ENCODE measurements at places on chromosomes 1 and 21. TPM values are rescaled to one million over a fixed set of nuclear protein-coding genes. Genes with fewer than 3 reads are reported as not detected.
A peak's percentile ranks its signal among the peaks of the same experiment; 100 is the strongest.

DNA sequence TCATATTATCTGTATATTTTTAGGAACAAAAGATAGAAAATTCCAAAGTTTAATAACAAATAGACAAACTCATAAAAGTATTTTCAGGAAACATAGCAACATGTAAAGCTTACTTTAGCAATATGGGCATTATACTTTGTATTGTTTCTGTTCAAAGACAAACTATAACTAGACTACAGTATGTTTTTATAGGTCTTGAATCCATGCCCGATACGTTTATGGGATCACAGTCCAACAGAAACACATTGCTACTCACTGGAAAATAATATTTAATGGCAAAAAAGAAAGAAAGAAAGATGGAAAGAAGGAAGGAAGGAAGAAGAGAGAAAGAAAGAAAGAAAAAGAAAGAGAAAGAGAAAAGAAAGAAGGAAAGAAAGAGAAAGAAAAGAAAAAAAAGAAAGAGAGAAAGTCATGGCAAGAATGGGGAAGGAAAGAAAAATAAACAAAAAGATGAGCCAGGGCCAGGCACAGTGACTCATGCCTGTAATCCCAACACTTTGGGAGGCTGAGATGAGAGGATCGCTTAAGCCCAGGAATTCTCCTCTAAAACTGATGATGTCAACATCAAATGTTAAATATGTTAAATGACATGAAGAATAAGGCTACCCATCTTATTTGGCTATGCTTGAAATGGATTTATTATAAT is 32.7 kb downstream of the TM2D1 start:
- no peak overlapping the region for H3K27ac ChIP-seq
- DNase-seq, result no peak
- no peaks in the 10 kb centered on the region for H3K27me3 ChIP-seq
- H3K4me3 ChIP-seq, result no peak overlapping the region
- H3K4me1 ChIP-seq, result no peaks in the 10 kb centered on the region
- peaks cover 6% of the 10 kb centered on the region for H3K36me3 ChIP-seq

GRCh38 chr1:37725851-37726613 is 33.7 kb downstream of the CDCA8 start:
- no peak overlapping the region for H3K27ac ChIP-seq
- peaks cover 49% of the 10 kb centered on the region for H3K27me3 ChIP-seq
- peaks cover 31% of the 10 kb centered on the region for H3K4me1 ChIP-seq
- no peak for DNase-seq

DNA sequence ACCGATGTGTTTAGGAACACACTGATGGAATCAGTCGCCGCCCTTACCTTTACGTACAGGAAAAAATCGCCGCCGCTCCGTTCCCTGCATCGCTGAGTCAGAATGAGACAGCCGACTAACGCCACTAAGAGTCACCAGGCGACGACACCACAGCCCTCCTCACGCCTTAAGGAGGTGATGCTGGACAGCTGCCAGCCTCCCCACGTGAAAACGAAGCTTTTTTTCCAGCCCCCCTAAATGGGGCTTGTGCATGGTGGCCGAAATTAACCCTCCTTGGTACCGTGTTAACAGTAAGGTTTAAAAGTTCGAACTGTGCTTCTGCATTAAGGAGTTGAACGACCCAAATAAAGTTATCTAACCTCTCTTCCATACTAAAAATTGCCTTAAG is 511 bp downstream of the DNTTIP2 start:
- peaks cover 35% of the 10 kb centered on the region for H3K4me1 ChIP-seq
- H3K4me3 ChIP-seq, result peak overlapping the region; percentile 97
- peak overlapping the region; percentile 99 for H3K27ac ChIP-seq
- H3K27me3 ChIP-seq, result no peaks in the 10 kb centered on the region

GRCh38 chr1:27351541-27352107 is 9.8 kb downstream of the SYTL1 start:
- no peak for DNase-seq
- peak overlapping the region; percentile 50 for H3K27ac ChIP-seq
- H3K4me3 ChIP-seq, result peak overlapping the region; percentile 75

DNA sequence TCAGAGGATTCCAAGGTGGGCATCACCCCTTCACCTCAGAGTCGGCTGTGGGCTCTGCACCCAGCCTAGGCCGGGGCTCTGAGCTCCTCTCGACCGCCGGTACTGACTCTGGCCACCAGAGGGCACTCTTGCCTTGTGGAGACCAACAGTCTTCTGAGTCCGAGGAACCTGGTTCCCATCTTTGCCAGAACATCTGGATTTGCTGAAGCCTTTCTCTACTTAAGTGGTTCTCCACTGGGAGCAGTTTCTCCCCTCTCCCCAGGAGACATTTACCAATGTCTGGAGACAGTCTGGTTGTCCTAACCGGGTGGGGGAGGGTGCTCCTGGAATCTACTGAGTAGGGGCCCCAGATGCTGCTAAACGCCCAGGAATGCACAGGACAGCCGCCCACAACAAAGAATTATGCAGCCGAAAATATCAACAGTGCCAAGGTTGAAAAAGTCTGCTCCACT is 9.4 kb downstream of the ETV3L start:
- H3K4me3 ChIP-seq, result no peak overlapping the region
- H3K36me3 ChIP-seq, result no peaks in the 10 kb centered on the region
- DNase-seq, result peak; percentile 98
- no peaks in the 10 kb centered on the region for H3K27me3 ChIP-seq

DNA sequence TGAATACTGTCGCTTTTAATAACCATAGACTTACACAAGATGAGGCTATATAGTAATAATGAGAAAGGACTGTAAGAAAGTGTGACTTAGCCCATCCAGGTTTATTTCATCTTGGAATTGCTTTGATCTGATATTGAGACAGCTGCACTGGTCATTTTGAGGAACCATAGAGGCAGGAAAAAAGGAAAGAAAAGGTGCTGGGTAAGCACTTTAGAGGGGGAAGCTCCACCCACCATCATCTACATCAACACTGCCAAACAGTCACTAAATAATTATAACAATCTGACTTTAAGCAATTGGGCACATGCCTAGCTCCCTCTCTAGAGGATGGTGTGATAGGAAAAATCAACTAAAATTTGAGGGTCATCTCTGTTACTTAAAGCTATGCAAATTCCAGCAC is 70.6 kb upstream of the ST6GALNAC3 start:
- H3K36me3 ChIP-seq, result peaks cover 4% of the 10 kb centered on the region
- no peaks in the 10 kb centered on the region for H3K4me1 ChIP-seq
- no peak overlapping the region for H3K27ac ChIP-seq
- no peaks in the 10 kb centered on the region for H3K27me3 ChIP-seq
- no peak for DNase-seq

- H3K4me1 ChIP-seq, result no peaks in the 10 kb centered on the region
- no peaks in the 10 kb centered on the region for H3K27me3 ChIP-seq
- H3K4me3 ChIP-seq, result no peak overlapping the region
- no peak for DNase-seq
- H3K27ac ChIP-seq, result no peak overlapping the region
- H3K36me3 ChIP-seq, result no peaks in the 10 kb centered on the region
Observed at GRCh38 chr1:160797861-160798273, 1.9 kb downstream of the LY9 start.

DNA sequence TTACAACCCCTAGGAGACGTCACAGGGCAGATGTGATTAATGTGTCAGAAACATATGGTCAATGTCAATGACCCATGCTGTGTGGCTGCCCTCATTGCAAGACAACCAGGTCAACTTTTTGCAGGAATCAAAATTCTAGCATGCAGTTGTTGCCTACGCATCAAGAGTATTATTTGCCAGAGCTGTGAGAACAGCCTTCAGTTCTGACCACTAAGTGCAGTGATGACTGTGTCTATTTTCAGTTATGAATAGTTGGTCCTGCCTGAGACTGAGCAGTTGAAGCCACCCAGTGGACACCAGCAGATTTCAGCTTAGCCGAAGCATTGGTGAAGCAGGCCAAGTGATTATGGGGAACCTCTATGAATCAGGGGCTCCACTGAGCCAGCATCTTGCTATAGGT is 47.3 kb downstream of the LYPLAL1 start:
- no peaks in the 10 kb centered on the region for H3K27me3 ChIP-seq
- no peak for DNase-seq
- H3K36me3 ChIP-seq, result peaks cover 9% of the 10 kb centered on the region

- no peak overlapping the region for H3K4me3 ChIP-seq
- H3K36me3 ChIP-seq, result no peaks in the 10 kb centered on the region
- no peaks in the 10 kb centered on the region for H3K4me1 ChIP-seq
- no peak overlapping the region for H3K27ac ChIP-seq
- no peaks in the 10 kb centered on the region for H3K27me3 ChIP-seq
Observed at GRCh38 chr21:20283836-20284235, 714.4 kb upstream of the NCAM2 start.

DNA sequence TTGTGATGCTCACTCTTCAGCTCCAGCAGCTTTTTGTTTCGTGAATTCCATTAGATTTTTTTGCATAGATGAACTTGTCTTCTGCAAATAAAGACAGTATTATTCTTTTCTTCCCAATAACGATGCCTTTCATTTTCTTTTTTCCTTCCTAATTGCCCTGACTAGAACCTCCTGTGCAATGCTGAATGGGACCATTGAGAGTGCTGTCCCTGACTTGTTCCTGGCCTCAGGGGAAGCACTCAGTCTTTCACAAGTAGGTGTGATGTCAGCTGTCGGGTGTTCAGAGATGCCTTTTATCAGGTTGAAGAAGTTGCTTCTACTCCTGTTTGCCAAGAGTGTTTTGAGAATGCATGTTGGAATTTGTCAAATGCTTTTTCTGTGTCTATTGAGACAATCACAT is 64.3 kb upstream of the ADARB1 start:
- peaks cover 70% of the 10 kb centered on the region for H3K4me1 ChIP-seq
- peaks cover 44% of the 10 kb centered on the region for H3K27me3 ChIP-seq
- no peak for DNase-seq
- H3K4me3 ChIP-seq, result peak overlapping the region; percentile 50

DNA sequence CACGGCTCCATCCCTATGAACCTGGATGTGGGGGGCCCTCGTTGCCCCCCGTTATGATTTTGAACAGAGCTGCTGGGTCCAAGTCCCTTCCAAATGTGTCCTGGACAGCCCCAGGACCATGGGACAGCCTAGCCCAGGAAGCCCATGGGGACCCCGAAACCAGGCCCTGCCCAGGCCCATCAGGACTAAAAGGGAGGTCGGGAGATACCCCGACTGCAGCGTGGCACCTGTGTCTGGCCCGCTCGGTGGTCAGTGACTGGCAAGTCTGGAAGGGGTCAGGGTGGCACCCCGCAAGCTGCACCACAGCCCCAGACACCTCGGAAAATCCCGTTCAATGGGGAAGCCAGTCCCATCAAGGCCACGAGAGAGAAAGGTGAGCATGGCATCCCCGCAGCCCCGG is 10.4 kb upstream of the SRARP start:
- DNase-seq, result no peak
- no peak overlapping the region for H3K4me3 ChIP-seq
- no peaks in the 10 kb centered on the region for H3K36me3 ChIP-seq
- H3K4me1 ChIP-seq, result no peaks in the 10 kb centered on the region
- peaks cover 4% of the 10 kb centered on the region for H3K27me3 ChIP-seq

DNA sequence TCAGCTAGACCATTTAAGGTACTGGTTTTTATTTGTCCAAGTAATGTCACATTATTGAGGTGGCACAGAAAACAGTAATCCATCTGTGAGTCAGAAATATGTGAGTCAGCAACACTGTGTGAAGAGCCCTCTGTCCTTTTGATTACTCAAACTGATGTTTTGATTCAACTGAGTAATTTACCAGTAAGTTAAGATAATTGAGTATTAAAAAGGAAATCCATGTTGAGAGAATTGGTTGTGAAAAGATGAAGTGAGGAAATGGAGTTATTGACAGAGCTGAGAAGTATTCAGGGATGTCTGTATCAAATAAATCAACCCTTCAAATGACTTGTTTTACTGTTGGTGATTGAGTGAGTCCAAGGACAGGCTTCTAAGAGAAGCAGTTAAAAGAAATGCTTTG is 302.7 kb upstream of the SGIP1 start:
- no peak overlapping the region for H3K27ac ChIP-seq
- no peaks in the 10 kb centered on the region for H3K27me3 ChIP-seq
- H3K36me3 ChIP-seq, result no peaks in the 10 kb centered on the region

GRCh38 chr1:26097696-26098095 is 13.9 kb upstream of the PDIK1L start:
- H3K27ac ChIP-seq, result no peak overlapping the region
- DNase-seq, result no peak
- H3K4me3 ChIP-seq, result no peak overlapping the region
- peaks cover 40% of the 10 kb centered on the region for H3K4me1 ChIP-seq

- H3K4me3 ChIP-seq, result no peak overlapping the region
- peaks cover 4% of the 10 kb centered on the region for H3K4me1 ChIP-seq
- no peaks in the 10 kb centered on the region for H3K36me3 ChIP-seq
- no peak for DNase-seq
- H3K27ac ChIP-seq, result no peak overlapping the region
Observed at GRCh38 chr1:235820061-235820460, 46.6 kb downstream of the LYST start.

- H3K4me3 ChIP-seq, result no peak overlapping the region
- H3K4me1 ChIP-seq, result peaks cover 49% of the 10 kb centered on the region
- peaks cover 4% of the 10 kb centered on the region for H3K27me3 ChIP-seq
- DNase-seq, result no peak
- no peak overlapping the region for H3K27ac ChIP-seq
Observed at GRCh38 chr1:38071312-38072256, 25.0 kb upstream of the POU3F1 start.

DNA sequence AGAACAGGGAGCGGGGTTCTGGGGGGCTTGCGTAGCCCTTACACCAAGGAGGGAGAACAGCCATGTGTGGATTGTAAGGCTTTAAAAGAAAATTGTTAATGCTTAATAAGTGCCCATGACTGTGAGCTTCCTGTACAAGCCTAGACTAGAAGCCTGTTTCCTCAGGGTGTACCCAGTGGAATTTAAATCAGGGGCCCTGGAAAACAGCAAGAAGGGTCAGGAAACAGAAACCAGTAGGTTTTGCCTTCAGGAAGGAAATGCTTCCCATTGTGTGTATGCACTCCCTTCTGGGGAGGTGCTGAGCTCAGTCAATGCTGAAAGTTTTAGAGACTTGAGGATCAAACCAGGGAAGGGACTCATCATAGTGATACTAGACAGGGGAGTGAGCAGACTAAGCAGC is 12.7 kb downstream of the UTP11 start:
- H3K4me1 ChIP-seq, result peaks cover 22% of the 10 kb centered on the region
- H3K4me3 ChIP-seq, result no peak overlapping the region
- H3K36me3 ChIP-seq, result no peaks in the 10 kb centered on the region
- no peak overlapping the region for H3K27ac ChIP-seq
- DNase-seq, result no peak

- H3K36me3 ChIP-seq, result peaks cover 3% of the 10 kb centered on the region
- no peak overlapping the region for H3K4me3 ChIP-seq
- peaks cover 92% of the 10 kb centered on the region for H3K27me3 ChIP-seq
- H3K27ac ChIP-seq, result no peak overlapping the region
- no peak for DNase-seq
Observed at GRCh38 chr1:160080381-160081100, 797 bp upstream of the KCNJ9 start.

GRCh38 chr1:215793180-215793579 is 226.1 kb downstream of the KCTD3 start:
- no peak for DNase-seq
- H3K4me1 ChIP-seq, result peaks cover 3% of the 10 kb centered on the region
- H3K36me3 ChIP-seq, result no peaks in the 10 kb centered on the region
- no peak overlapping the region for H3K27ac ChIP-seq

Gene FAM151A
- total RNA-seq, result not detected

Gene TRIM67
- total RNA-seq, result 1.6 TPM

Gene KRTAP10-11
- total RNA-seq, result not detected

Gene SLC44A3
- total RNA-seq, result 0.77 TPM

Gene PLA2G2A
- not detected for total RNA-seq

Gene GNG12
- 18.4 TPM for total RNA-seq
